ENCODE measurements at places on chromosomes 7 and 10. TPM values are rescaled to one million over a fixed set of nuclear protein-coding genes. Genes with fewer than 3 reads are reported as not detected.
A peak's percentile ranks its signal among the peaks of the same experiment; 100 is the strongest.

GRCh38 chr7:1758028-1758858 is 88.2 kb downstream of the ELFN1 start:
- peaks cover 20% of the 10 kb centered on the region for H3K27me3 ChIP-seq
- H3K4me1 ChIP-seq: peaks cover 2% of the 10 kb centered on the region
- peak overlapping the region; percentile 38 for H3K27ac ChIP-seq
- no peak overlapping the region for H3K4me3 ChIP-seq
- H3K36me3 ChIP-seq: no peaks in the 10 kb centered on the region

The ABCB1 gene
- total RNA-seq: 30.8 TPM

DNA sequence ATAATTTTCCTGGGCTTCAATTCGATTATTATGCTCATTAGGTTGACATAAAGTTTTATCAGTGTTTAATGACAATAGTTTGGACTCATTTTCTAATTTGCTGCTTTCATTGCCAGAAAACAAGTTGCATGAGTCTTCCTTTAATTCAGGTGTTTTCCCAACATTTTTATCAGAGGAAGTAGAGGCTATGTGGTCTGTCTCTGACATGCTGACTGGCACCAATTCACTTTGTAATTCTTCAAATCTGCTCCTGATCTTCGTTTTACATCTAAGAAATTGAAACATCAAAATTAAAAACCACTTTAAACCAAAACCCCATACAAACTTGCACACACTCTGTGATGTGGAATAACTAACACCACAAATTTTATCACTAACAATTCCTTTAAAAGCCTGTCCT is 10.9 kb downstream of the CCDC186 start:
- no peak for DNase-seq
- no peaks in the 10 kb centered on the region for H3K27me3 ChIP-seq
- H3K4me1 ChIP-seq: peaks cover 15% of the 10 kb centered on the region

- H3K27ac ChIP-seq: no peak overlapping the region
- H3K27me3 ChIP-seq: peaks cover 8% of the 10 kb centered on the region
- peaks cover 2% of the 10 kb centered on the region for H3K4me1 ChIP-seq
- H3K4me3 ChIP-seq: no peak overlapping the region
- no peaks in the 10 kb centered on the region for H3K36me3 ChIP-seq
- DNase-seq: no peak
Measured at GRCh38 chr10:80938903-80939302, 401.2 kb downstream of the SH2D4B start.

GRCh38 chr10:260819-261429 is 125.7 kb downstream of the ZMYND11 start:
- H3K36me3 ChIP-seq: peaks cover 2% of the 10 kb centered on the region
- no peak for DNase-seq
- no peaks in the 10 kb centered on the region for H3K27me3 ChIP-seq

DNA sequence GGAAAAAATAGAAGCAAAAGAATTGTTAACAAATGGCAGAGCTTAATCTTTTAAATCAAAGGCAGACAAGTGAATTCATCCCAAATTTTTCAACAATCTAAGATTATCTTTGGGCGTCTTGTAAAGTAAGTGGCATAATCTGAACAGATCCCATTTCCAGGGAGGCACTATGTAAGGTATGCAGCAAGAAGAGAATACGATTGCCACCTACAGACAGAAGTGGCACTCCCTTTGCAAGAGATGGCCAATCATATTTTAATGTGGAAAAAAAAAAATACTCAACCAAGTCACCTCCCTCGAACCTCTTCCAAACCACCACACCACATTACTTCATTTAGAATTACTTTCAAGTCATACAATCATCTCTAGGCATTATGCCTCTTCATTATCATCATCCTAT is 4.0 kb downstream of the GFRA1 start:
- H3K4me1 ChIP-seq: peaks cover 4% of the 10 kb centered on the region
- peaks cover 1% of the 10 kb centered on the region for H3K36me3 ChIP-seq
- no peak overlapping the region for H3K4me3 ChIP-seq

The TRPV6 gene
- not detected for total RNA-seq

The CRYGN gene
- 0.25 TPM for total RNA-seq

DNA sequence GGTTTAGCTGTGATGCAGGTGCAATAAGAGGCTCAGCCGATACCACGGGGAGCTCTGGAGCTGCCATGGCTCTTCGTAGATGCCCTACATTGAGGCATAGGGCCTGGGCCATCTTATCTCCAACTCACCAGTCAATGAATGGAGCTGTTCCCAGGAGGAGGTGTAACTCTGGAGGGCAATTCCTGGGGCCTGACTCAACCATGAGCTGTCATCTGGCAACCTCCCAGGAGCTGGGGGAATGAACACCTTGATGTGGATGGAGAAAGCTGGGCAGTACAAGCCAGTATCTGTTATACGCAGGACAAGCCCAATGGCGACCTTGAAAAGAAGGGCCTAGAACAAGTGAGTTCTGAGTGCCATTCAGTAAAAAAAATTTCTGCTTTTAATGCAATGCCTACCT is 224.0 kb upstream of the PLXDC2 start:
- no peak overlapping the region for H3K27ac ChIP-seq
- H3K4me3 ChIP-seq: no peak overlapping the region
- no peak for DNase-seq
- H3K4me1 ChIP-seq: no peaks in the 10 kb centered on the region
- H3K36me3 ChIP-seq: no peaks in the 10 kb centered on the region

The NKX1-2 gene
- not detected for total RNA-seq

DNA sequence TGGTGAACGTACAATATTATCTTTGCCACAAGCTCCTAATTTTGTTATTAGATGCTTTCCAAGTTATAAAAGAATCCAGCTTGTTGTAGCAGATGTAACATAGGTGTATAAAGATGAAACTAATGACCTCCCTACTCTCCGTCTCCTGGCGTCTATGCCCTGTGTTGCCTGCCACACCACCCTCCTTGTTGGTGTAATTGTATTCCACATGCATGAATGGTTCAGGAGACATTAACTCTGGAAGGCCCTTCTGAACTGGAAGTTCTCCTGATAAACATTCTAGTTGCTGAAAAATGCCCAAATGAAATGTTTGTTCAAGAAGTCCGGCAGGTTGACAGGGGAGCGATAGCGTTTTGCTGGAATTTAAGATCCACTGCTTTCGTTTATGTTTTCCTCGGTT is 53.9 kb upstream of the SEPHS1 start:
- H3K4me3 ChIP-seq: no peak overlapping the region

GRCh38 chr7:126411032-126411820 is 841.5 kb downstream of the GRM8 start:
- H3K4me1 ChIP-seq: no peaks in the 10 kb centered on the region
- H3K27me3 ChIP-seq: no peaks in the 10 kb centered on the region
- H3K4me3 ChIP-seq: no peak overlapping the region
- H3K36me3 ChIP-seq: no peaks in the 10 kb centered on the region
- no peak overlapping the region for H3K27ac ChIP-seq

The C10orf143 gene
- total RNA-seq: 6.6 TPM

The TMEM60 gene
- total RNA-seq: 15.9 TPM

Data from activated naive CD8-positive, alpha-beta T cell treated with anti-CD3 and anti-CD28 coated beads, Interleukin-2, amount 10 ng/mL, durations not matched to agents 7 days and 5 days (primary cell).